ENCODE measurements at places on chromosomes 3 and 15.

DNA sequence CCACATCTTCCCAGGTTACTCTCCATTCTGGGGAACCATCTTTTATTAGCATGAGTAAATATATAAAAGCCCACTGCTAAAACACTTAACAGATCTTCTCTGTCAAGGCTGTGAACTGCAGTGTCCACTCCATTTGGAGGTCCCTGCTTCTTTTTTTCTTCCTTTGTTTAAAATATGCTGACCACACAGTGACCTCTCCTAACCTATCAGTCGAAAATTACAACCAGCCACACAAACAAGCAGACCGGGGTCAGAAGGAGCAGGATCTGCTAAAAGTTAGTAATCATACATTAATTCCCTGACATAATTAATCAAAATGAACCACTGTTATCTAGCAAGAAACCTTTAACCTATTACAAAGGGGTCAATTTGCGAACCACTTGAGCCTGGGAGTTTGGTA lies 427.9 kb upstream of the NR2F2 start:
- no peak for DNase-seq

DNA sequence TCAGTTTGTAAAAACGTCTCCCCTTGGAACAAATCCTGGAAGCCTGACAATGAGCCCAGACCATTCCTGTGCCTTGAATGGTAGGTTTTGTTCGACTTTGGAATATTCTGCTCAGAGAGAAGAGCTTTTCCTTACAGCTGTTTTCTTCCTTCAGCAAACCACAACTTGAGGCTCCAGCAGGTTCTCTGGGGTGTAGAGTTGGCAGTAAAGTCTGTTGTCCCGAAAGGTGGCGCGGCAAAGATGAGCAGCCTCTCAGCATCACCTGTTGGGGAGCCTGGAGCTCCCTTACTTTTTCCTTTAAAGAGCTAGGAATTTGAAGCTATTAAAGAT lies 65.4 kb downstream of the BOC start:
- DNase-seq, result no peak

DNA sequence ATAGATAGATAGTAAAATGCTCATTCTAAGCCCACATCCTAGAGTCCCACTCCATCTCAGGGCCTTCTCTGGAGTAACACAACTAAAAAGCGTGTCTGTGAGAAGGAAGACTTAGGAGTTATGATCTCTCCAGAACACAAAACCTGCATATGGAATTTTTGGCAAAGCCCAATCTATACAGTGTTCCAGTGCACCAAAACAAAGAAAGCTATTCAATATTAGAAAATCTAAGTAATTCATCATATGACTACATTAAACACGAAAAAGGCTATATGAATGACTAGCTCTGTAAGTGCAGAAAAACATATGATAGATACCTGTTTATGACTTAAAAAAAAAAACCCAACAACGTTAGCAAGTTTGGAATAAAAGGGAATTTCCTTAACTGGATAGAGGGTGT lies 27.7 kb downstream of the MTMR10 start:
- no peak for DNase-seq

- DNase-seq, result no peak
Observed at GRCh38 chr3:58242340-58242739, 4.7 kb downstream of the ABHD6 start.

- DNase-seq, result no peak
Observed at GRCh38 chr3:189985948-189986347, 134.7 kb downstream of the P3H2 start.

All from activated CD4-positive, alpha-beta memory T cell treated with anti-CD3 and anti-CD28 coated beads, Interleukin-2, amount 10 ng/mL, durations not matched to agents 7 days and 5 days (primary cell).